Ovary (tissue), 10 donors: ENCODE measurements at places on chromosomes 13 and 19. TPM values are rescaled to one million over a fixed set of nuclear protein-coding genes. Genes with fewer than 3 reads are reported as not detected.
A peak's percentile ranks its signal among the peaks of the same experiment; 100 is the strongest.

- no peak overlapping the region for H3K27ac ChIP-seq
- H3K4me3 ChIP-seq: no peak overlapping the region
- no peaks in the 10 kb centered on the region for H3K27me3 ChIP-seq
- no peaks in the 10 kb centered on the region for H3K36me3 ChIP-seq
- no peaks in the 10 kb centered on the region for H3K4me1 ChIP-seq
These were observed 2009.6 kb downstream of the OLFM4 start for GRCh38 chr13:55038230-55038629.

DNA sequence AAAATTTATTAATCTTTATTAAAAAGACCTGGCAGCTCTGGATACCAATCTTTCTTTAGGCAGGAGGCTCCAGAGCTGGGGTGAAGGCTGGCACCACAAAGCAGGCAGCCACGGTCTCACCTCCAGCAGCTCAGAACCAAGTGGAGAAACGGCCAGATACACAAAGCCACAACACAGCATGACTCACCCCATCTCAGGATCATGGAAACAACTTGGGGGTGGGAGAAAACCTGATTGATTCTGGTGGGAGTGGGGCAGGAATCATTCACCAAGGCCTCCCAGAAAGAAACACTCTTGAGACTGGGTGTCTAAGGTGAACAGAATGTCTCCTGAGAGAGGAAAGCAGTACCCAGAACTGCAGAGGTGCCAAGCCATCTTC is 64.2 kb downstream of the CRYL1 start:
- no peak overlapping the region for H3K4me3 ChIP-seq
- H3K27me3 ChIP-seq: no peaks in the 10 kb centered on the region
- peaks cover 1% of the 10 kb centered on the region for H3K4me1 ChIP-seq
- H3K27ac ChIP-seq: no peak overlapping the region
- no peaks in the 10 kb centered on the region for H3K36me3 ChIP-seq

DNA sequence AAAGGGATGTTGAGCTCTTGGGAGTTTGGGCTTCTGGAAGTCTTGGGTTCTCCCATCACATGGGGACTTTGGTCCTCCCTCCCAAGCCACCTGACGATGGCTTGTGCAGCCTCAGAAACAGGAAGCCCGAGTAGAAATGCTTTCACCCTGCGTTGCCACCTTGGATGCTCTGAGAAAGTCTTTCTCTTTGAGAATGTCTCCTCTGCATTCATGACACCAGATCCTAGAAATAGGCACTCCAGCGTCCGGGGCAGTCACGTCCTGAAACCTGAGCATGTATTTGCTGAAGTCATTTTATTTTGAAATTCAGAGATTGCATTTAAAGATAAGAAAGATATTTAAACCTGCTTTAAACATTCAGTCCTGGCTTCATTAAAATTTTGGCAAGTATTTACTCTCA is 34.4 kb downstream of the CUL4A start:
- H3K27ac ChIP-seq: no peak overlapping the region
- no peaks in the 10 kb centered on the region for H3K4me1 ChIP-seq
- DNase-seq: no peak
- H3K4me3 ChIP-seq: no peak overlapping the region

DNA sequence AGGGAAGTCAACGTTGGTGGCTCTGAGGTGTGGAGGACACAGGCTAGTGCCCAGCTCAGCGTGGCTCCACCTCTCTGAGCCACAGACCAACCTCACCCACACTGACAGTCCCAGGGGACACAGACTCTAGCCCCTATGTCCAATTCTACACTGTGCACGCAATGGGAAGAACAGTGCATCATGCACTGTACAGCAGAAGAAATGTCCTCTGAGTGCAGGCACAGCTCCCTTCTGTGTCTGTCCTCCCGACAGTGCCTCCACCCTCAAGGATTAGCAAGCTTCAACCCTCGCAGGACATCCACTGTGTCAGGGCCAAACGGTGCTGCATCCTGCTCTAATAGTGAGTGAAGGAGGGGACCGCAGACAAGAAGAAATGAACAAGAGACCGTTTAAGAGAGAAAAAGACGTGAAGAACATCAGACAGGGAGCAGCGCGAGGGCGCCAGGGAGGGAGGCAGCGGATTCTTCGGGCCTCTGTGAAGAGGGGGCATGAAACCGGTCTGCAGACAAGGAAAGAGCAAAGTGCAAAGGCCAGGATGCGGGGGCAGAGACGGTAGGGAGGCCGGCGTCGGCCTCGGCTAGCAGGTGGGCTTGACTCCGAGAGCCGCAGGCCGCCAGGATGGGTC is 681 bp downstream of the ZNF837 start:
- H3K27me3 ChIP-seq: no peaks in the 10 kb centered on the region
- DNase-seq: no peak
- no peaks in the 10 kb centered on the region for H3K36me3 ChIP-seq
- H3K4me3 ChIP-seq: peak overlapping the region; percentile 71

- H3K36me3 ChIP-seq: no peaks in the 10 kb centered on the region
- peaks cover 18% of the 10 kb centered on the region for H3K4me1 ChIP-seq
- no peak overlapping the region for H3K27ac ChIP-seq
- H3K4me3 ChIP-seq: no peak overlapping the region
These were observed 2.3 kb upstream of the REX1BD start for GRCh38 chr19:18586306-18586705.

DNA sequence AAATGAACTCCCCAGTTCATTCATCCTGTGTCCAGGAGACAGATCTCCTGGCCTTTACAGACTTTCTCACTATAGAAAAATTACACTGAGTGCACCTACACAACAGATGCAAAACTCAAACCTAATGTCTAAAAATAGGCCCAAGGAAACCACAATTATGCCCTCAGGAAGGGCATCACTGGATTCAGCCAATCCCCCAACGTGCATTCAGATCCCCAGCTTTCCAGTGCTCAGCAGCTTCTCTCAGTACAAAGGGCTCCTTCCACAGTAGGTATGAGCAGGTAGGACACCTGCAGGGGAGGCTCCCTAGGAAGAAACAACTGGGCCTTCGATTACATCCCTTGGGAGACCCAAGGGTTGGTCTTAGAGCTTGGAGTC is 2.1 kb downstream of the ZNF709 start:
- H3K4me3 ChIP-seq: no peak overlapping the region
- DNase-seq: no peak
- no peak overlapping the region for H3K27ac ChIP-seq
- H3K36me3 ChIP-seq: no peaks in the 10 kb centered on the region
- H3K4me1 ChIP-seq: peaks cover 2% of the 10 kb centered on the region
- H3K27me3 ChIP-seq: no peaks in the 10 kb centered on the region

Gene APOC1
- 45.0 TPM for total RNA-seq
